ENCODE measurements at places on chromosomes 7 and 10. TPM values are rescaled to one million over a fixed set of nuclear protein-coding genes. Genes with fewer than 3 reads are reported as not detected.

The IKZF1 gene
- total RNA-seq: 6.1 TPM

The SPDYE9 gene
- total RNA-seq: not detected

The PIK3AP1 gene
- total RNA-seq: 9.8 TPM

The FAM25C gene
- not detected for total RNA-seq

The RRP12 gene
- total RNA-seq: 18.6 TPM

The MYO1G gene
- total RNA-seq: 1.9 TPM

The SLC18A2 gene
- total RNA-seq: 3.1 TPM

The GPR15LG gene
- not detected for total RNA-seq

The CCDC146 gene
- 16.9 TPM for total RNA-seq

The R3HCC1L gene
- 17.4 TPM for total RNA-seq

DNA sequence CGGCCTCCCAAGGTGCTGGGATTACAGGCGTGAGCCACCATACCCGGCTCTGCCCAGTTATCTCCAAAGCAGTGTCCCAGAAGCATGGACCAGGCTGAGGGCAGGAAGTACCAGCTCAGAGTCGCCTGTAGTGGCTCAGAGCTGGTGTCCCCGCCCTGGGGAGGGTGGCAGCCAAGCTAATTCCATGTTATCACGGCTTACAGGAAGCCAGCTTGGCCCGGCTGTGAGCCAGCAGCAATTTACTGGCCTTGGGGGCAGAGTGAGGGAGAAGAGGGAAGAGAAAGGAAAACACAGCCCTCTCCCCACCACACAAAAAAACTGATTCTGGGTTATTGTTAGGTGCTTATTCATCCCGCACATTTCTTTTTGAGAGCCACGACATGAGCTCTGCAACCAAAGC, 88.1 kb downstream of the HIP1 start:
- DNase-seq: peak; percentile 45

DNA sequence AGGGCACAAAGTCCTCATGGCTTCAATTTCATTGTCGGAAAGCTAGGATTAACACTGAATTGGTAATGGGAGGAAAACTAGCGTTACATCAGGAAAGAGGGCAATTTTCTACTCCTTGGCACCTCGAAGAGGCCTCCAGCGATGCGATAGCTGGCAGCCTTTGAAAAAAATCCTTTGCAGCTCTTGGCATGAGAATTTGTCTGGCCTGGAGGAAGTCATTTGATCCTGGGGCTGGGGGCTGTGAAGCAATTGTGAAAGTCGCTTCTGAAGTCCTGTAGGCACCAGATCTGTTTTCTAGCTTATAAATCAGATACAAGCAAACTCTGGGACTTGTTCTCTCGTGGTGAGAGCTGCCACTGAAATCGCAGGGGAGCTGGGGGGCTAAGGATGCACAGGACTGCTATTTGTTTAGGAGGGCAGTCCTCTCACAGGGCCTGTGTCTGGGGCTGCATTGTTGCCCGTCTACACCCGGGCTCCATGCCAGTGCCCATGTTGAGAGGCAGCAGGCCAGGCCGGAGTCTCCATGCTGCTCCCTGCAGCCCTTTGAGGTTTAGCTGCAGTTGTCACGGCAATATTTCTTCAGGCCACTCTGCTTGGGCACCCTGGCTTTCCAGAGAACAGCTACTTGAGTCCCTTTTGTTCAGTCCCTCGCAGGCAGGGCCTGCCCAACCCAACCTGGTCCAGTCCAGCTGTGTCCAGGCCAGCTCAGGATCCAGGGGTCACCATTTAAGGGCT, 206.8 kb upstream of the LYZL1 start:
- peak; percentile 63 for DNase-seq

DNA sequence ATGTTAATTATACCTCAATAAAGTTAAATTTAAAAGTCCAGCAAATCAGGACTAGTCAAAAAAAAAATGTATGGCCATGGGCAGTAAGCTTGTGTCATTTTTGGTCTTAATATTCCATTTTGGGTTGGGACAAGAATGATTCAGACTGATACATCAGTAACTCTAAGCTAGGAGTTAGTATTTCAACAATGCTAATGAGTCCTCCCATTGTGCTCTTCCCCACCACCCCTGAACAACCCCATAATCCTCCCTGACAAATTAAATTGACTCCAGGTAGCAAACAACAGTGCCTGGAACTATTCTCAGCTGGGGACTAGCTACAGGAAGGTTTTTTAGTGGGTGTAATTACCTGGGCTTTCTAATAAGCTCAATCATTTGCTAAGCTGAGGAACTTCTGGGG, 30.7 kb upstream of the KCNIP2 start:
- DNase-seq: no peak

DNA sequence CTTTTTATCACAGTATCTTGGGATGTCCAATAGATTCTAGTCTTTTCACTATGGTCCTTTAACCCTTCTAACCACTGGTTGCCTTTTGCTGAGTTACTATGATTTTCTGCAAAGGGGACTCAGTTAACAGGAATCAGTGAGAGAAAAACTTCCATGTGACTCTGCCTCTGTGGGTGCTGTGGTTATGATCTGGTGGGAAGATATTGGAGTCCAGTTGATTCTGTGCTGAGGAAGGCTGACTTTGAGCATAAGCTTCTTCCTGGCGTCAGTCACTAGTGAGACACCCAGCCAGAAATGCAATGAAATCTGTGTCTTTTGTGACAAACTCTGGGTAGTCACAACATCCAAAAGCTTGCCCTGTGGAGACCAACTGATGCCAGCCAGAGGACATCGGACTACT, 648.0 kb downstream of the SUGCT start:
- no peak for DNase-seq

DNA sequence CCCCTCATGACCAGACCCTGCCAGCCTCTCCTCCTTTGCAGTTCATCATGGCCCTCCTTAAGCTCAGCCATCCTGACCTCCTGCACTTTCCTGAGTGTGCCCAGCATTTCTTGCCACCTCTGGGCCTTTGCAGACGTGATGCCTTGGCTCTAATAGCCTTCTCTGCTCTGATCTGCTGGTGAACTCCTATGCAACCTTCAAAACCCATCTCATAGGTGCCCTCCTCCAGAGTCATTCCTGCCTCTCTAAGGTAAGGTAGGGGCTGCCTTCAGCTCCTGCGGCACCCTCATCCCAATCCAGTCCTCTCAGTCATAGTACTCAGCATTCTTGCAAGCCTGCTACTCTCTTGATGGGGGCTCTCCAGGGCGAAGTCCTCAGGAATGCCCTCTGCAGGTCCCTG, 19.3 kb upstream of the ELN start:
- no peak for DNase-seq

GRCh38 chr10:13420532-13421307, 72.6 kb upstream of the SEPHS1 start:
- DNase-seq: no peak

DNA sequence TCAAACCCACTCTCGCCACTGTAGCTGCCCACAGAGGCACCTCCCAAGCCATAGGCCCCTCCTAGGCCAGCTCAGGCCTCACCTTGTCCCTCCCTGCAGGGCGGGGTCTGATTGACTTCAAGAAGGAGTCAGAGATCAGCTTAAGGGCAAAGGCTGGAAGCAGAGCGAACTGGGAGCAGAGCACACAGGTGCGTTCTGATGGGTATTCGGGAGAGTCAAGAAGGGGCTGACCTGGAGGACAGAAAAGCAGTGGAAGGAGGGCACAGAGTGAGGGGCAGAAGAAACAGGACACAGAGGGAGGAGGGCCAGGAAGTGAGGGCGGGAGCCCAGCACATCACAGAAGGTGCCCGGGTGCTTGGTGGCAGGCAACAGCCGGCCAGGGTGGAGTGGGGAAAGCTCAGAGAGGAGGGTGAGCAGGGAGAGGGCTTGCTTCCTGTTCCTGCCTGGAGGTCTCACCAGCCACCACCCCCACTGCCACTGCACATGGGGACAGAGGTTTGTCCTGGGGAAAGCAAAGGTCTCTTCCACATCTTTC, at the start of gene AOC1:
AOC1 (plus strand) TSS at position 147 of the 535 bp plus-strand sequence. CDS start 3,954 bp downstream, outside the sequence.
- no peak for DNase-seq

DNA sequence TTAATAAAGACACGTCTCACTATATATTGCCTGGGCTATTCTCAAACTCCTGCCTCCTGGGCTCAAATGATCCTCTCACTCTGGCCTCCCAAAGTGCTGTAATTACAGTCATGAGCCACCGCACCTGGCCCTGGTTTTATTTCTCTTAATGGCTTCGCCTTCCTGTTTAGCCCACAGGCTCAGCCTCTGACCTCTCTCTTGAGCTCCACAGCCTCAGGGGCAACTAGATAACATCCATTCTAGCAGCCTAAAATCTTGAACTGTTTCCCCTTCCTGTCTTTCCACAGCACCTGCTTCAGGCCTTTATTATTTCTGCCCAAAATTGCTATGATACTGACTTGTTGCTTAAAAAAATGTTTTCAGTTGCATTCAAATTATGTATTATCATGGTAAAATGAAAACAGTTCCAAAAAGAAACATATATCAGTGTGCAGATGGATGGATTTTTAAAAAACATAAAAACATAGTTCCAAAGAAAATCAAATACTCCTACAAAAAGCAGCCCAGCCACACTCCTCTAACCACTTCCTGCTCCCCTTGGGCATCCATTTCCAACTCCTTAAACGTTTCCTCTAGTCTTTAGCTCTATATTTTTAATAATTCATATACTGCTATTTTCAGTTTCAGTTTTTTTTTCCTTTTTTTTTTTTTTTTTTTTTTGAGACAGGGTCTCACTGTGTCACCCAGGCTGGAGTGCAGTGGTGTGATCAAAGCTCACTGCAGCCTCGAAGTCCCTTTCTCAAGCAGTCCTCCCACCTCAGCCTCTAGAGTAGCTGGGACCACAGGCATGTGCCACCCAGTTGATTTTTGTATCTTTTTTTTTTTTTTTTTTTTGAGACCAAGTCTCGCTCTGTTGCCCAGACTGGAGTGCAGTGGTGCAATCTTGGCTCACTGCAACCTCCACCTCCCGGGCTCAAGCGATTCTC, 5.1 kb upstream of the BAZ1B start:
- no peak for DNase-seq

DNA sequence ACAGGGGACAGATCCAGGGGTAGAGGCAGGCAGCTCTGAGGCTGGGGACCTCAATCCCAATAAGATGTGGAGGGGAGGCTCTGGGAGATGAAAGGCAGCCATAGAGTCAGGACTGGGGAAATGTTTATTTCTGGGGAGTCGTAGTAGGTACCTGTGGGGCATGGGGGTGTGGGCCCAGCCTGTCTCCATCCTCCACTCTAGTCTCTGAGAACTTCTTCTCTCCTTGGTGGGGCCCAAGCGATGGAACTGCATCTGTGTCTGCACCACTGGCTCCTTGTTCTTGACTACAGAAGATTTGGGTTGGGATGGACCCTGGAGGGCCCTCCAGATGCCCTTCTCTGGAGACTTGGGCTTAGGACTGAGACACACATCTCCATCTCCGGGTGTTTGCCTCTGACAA, 953.9 kb upstream of the ZNF722 start:
- DNase-seq: no peak

- DNase-seq: no peak
These were observed 74.8 kb upstream of the RPA3 start for GRCh38 chr7:7793249-7793648.

DNA sequence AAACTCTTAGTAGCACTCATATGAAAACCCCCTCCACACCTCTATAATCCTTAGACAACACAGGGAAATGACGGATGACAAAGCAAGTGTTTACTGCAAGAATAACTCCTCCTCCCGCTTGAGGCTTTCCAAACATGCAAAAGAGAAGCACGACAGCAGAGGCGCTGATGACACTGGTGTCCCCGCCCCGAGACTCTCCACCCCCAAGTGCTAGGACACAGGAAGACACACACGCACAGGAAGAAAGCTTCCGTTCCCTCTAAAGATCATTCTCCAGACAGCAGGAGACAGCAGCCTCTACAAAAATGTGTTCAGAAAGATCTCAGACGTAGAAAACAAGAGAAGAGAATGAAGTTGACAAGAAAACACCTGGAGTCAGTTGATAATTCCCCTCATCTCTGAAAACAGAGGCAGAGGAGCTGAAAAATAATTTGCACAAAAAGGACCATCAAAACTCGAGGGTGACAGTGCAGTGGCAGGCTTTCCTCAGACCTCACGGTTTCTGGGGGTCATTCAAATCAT, 90.2 kb downstream of the DLG5 start:
- DNase-seq: peak; percentile 58

DNA sequence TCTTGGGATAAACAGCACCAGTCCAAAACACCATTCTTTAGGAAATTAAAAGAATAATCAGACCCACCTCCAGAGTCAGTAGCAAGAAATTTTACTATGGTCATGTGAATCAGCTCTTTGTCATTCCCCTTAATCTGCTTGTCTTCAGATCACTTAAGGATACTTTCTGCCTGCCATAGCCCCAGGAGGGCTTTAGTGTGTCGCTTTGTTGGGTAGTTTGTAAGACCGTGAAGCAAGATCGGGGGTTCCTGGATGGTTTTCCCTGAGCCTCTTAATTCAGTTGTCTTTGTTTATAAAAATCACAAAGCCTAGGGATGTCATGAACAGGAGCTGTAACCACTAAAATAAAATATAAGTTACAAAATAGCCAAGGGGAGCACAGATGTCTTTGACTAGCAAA, 223.6 kb downstream of the RELN start:
- no peak for DNase-seq

DNA sequence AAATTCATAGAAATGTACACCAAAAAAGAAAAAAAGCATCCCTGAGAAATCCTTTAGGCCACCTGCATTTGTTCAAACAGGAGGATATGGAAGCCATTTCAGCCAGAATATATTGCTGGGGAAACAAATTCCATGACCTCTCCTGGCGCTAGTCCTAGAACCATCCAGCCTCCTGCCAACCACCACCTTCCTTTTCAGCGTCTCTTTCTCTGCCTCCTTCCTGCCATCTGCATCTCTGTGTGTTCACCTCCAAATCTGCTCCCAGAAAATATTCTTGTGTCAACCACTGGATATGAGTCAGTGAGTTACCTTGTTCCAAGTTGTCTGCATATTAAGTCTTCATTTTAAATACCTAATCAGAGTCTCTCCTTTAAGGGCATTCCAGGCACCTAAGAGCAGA, 50.6 kb upstream of the NPY start:
- DNase-seq: no peak

- DNase-seq: no peak
These were observed 229.8 kb upstream of the YAE1 start for GRCh38 chr7:39336442-39336841.

GRCh38 chr7:631964-632830, 94.3 kb upstream of the DNAAF5 start:
- no peak for DNase-seq

DNA sequence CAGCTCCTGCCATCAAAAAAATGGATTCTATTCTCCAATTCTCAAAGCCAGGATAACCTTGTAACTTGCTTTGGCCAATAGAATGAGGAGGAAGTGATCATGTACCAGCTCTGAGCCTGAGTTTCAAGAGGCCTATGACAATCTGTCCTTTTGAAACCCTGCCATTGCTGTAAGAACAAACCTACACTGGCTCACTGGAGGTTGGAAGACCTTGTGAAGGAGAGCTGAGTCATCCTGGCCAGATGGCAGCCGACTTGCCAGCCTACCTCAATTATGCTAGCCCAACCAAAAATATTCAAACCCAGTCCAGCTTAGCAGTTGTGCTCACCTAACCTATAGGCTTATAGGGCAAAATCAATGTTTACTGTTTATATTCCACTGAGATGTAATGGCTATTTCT, 93.0 kb downstream of the HGF start:
- DNase-seq: no peak

GRCh38 chr10:72164617-72165016, 51.2 kb upstream of the ANAPC16 start:
- no peak for DNase-seq

Measured in tongue (tissue), 3 donors.